ENCODE measurements at places on chromosomes 16 and 17.

DNA sequence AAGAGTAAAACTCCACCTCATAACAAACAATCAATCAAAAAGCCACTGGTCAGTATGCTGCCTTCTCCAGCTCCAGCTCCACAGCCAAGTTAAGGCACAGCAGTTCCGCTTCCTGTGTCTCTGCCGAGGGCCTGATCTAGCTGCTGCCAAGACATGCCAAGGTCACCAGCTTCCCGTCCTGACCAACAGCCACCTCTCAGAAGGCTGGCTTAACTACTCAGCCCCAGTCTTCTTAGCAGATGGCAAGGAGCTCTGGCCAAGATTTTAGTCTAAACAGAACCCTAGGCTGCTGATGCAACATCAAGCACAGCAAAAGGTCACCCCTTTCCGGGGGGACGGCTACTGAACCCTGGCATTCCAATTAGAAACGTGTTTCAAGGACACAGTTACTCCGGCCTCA is 17.7 kb upstream of the MNT start:
- DNase-seq = no peak

GRCh38 chr17:79927688-79928501 is 88.7 kb upstream of the CBX4 start:
- DNase-seq = no peak

GRCh38 chr16:29790949-29791844 is 646 bp downstream of the KIF22 start:
- DNase-seq = no peak

DNA sequence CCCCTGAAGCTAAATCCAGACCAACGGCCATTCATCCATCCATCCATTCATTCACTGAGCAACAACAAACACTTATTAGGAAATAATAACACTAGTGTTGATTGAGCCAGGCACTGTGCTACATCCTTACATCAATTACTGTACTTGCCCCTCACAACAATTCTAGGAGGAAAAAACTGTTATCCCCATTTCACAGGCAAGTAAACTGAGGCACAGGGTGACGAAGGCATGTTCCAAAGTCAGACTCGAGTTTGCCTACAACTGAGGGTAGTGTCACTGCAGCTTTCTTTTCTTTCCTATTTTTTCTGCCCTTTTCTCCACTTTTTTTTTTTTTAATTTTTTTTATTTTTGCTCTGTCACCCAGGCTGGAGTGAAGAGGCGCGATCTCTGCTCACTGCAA is 11.2 kb upstream of the MYLK3 start:
- no peak for DNase-seq

DNA sequence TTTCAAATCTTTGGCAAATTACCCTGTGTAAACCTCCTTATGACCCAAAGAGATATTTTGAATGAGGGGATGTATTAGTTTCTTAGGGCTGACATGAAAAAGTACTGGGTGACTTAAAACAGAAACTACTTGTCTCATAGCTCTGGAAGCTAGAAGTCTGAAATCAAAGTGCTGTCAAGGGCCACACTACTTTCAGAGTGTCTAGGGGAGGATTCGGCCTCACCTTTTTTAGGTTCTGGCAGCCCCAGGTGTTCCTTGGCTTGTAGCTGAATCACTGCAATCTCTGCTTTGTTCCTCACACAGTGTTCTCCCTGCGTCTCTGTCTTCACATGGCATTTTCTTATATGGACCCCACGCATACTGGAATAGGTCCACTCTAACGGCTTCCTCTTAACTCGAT is 322.2 kb downstream of the CDH13 start:
- no peak for DNase-seq

DNA sequence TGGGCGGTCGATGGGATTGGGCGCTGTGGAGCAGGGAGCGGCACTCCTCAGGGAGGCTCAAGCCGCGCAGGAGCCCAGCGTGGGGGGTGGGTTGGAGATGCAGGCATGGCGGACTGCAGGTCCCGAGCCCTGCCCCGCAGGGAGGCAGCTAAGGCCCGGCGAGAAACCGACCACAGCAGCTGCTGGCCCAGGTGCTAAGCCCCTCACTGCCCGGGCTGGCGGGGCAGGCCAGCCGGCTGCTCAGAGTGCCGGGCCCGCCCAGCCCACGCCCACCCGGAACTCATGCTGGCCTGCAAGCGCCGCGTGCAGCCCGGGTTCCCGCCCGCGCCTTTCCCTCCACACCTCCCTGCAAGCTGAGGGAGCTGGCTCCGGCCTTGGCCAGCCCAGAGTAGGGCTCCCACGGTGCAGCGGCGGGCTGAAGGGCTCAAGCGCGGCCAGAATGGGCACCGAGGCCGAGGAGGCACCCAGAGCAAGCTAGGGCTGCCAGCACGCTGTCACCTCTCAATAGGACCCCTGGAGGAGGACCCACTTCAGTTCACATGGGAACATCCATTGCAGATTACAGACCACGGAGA is 20.5 kb upstream of the METTL16 start:
- DNase-seq = no peak

- DNase-seq = no peak
Measured at GRCh38 chr17:57970710-57971109, 15.5 kb upstream of the CUEDC1 start.

GRCh38 chr16:17744921-17745572 is 274.3 kb upstream of the XYLT1 start:
- DNase-seq = no peak

GRCh38 chr17:45221081-45222013 is at the start of gene FMNL1:
Gene FMNL1, plus strand, starts transcription at chr17:45221885. Its CDS starts 240 bp downstream, at chr17:45222125.
- DNase-seq = peak; percentile 81

- DNase-seq = peak; percentile 18
Measured at GRCh38 chr17:35577830-35578196, 558 bp downstream of the PEX12 start.

DNA sequence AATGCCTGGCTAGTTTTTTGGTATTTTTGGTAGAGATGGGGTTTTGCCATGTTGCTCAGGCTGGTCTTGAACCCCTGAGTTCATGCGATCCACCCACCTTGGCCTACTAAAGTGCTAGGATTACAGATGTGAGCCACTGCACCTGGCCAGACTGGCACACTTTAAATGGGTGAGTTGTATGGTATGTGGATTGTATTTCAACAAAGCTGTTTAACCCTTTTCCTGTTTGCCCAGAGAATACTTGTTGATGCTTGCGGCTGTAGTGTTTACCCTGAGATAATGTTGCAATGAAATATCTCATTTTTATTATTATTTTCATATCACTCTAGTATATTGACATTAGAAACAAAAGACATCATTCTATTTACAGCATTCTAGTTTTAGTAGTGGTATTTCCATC is 17.1 kb upstream of the TMEM94 start:
- DNase-seq = no peak

DNA sequence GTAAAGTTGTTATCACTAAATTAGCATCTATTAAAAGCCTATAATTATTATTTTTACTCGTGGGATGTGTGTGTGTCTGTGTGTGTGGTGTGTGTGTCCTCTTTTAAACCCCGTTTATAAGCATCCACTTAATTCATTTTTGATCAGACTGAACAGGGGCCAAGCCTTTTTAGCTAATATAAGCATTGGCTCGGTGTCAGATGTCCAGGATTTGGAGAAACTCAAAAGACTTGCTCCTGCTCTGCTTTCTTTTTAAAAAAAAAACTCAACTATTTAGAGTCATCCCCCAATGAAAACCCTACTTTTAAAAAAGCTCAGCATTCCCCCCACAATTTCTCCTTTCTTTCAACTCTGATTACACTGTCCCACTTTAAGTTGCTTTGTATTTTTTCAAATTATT is 459.3 kb upstream of the MAF start:
- no peak for DNase-seq

GRCh38 chr17:57400648-57401047 is 144.3 kb downstream of the MSI2 start:
- DNase-seq = no peak

- DNase-seq = no peak
Measured at GRCh38 chr16:55389426-55390073, 65.5 kb downstream of the IRX6 start.

DNA sequence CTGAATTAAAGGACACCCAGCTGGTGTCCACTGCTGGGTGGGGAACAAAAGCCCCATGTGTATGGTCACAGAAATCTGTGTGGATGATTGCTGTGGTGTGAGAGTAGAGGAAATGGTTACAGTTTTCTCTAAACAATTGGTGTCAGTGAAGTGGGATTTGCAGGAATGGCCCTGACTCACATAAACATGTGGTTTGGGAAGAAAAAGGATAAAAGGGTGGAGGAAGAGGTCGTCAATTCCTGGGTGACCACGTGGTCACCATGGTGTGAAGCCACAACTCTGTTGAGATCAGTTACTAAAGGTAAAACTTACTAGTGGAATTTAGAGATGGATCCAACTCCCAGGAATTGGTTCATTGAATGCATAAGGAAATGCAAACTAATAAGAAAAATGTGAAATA is 3.6 kb upstream of the TUBG2 start:
- DNase-seq = no peak

DNA sequence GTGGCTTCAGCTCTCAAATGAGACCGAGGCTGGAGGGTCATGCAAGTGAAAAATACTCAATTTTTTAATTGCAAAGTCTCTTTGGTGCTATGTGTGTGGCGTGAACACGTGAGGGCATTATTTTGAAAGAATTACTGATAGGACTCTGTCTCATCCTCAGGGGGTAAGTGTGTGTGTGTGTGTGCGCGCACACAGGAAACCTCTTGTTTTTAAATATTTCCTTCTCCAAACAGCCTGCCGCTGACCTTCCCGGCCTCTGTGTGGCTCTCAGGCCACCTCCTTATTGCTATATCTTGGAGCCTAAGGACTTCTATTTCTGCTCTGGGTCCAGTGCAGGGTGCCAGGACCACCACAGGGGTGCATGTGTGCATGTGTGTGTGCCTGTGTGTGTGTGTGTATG is 99.7 kb downstream of the CMIP start:
- no peak for DNase-seq
